ENCODE measurements at places on chromosomes 13 and 19.

DNA sequence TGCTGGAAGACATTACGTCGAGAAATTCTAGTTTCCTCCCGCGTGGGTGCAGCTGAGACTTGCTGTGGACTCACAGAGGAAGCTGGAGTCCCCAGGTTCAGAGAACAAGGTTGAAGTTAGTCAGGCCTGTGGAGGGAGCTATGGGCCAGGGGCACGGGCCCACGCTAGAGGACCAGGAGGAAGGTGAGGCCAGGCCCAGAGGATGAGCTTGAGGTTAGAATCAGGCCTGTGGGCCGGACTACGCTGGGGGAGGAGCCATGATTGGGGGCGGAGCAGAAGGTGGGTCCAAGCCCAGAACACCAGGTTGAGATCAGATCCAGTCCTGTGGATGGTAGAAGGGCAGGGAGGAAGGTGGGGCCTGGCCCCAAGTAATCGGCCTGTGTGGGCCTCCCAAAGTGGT lies 32.6 kb downstream of the ZNF846 start:
- DNase-seq = no peak

DNA sequence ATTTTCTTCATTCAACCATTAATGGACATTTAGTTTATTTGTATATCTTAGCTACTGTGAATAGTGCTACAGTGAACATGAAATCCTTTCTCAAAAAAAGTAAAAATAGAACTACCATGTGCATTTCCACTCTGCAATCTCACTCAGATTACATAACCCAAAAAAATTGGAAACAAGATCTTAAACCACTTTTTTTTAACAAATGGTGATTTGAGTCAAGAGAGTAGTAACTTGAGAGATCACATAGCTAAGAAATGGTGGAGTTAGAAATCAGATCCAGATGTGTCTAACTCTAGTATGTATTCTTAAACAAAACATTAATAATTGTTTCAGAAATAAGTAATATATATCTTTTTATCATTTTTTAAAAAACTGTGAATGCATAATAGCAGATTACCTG lies 318.3 kb upstream of the SGCG start:
- DNase-seq = no peak

- no peak for DNase-seq
These were observed 21.7 kb upstream of the SLC25A30 start for GRCh38 chr13:45439781-45440462.

DNA sequence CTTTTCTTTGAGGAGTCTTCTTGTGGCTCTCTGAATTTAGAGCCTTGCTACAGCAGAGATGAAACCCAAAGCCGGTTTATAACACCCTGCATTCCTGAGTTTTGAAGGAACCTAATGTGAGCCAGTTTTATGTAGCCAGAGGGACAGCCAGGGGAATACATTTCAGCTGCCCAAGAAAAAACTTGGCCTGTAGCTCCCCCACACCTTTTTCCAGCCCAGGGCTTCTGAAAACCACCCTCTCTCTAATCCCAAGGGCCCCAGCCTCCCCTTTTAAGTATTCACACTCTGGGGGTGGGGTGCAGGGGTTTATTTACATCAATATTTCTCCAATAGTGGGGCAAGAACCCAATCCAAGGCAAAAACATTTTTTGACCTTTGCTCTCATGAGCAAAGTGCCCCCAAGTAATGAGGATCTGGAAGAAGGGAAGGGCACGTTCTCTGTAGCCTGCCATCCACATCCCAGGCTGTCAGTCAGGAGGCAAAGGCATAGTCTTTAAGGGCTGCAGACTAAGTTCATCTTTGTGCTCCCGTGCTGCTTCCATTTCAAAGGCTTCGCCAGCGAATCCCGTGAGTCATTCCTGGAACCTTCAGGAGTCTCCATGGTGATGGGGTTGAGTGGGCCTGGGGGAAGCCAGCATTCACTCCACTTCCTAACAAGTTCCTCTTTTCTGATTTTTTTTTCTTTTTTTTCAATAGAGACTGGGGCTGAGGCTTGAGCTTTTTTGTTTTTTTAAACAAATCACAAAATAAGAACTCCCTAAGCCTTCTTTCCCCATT lies 33.2 kb upstream of the MEDAG start:
- DNase-seq = no peak

- no peak for DNase-seq
These were observed 5.1 kb downstream of the JUNB start for GRCh38 chr19:12796146-12797071.

DNA sequence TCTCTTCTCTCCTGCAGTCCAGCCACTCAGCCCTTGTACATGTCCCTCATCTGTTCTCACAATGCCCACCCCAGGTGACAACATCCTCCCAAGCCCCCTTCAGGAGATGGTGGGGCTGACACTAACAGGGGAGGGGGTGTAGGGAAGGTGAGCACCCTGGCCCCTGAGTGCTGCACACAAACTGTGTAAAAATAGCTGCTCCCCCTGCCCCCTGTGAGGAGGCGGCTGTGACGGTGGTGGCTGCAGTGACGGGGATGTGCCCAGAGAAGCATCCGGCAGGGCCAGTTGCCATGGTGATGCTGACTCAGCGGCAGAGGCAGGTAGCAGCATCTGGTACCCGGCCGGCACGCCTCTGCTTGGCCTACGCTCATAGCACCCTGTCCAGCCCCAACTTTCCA lies 13.0 kb upstream of the JUND start:
- DNase-seq = no peak
